NCI-H187 treated with DMSO at 0.1 percent for 48 hours (cell line): ENCODE measurements at places on chromosomes 3 and 15.

- DNase-seq = no peak
Measured at GRCh38 chr3:195455789-195456188, 13.0 kb upstream of the ACAP2 start.

GRCh38 chr3:4670352-4670751, 177.2 kb downstream of the ITPR1 start:
- no peak for DNase-seq

DNA sequence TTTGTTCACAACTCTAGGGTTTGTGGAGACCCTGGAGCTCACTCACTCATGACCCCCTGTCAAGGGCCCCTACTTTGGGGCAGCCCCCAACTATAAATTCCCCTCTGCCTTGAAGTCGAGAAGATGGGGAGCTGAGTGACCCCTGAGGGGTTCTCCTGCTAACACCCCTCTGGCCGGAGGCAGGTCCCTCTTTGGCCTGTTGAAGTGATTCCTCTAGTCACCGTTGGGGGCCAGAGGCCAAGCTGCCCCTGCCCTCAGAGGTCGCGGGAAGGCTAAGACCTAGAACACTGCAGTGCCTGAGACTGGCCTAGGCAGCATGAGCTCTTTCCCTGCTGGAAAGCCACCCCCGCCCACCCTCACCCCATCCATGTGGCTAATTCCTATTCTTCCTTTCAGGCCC, 15.4 kb upstream of the SKOR1 start:
- no peak for DNase-seq

DNA sequence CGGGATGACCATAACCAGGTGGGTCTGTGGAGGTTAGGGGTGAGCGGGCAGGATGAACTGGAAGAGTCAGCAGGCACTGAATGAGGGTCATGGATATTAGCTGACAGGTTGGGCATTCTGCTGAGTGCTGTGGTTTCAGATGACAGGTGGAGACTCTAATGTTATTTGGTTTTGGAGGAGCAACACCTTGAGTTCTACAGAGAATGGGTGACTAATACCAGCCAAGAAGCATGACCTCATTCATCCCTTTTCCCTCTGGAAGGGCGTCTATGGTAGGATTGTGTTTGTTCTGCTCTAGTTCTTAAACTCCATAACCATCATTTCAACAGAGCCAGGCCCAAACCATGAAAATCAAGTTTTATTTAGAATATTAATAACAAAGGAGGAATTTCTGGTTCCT, 550.7 kb upstream of the LMCD1 start:
- no peak for DNase-seq

- no peak for DNase-seq
Measured at GRCh38 chr15:81298611-81299010, 25.3 kb downstream of the STARD5 start.

- DNase-seq = no peak
Measured at GRCh38 chr3:173502983-173503568, 105.5 kb downstream of the NLGN1 start.

DNA sequence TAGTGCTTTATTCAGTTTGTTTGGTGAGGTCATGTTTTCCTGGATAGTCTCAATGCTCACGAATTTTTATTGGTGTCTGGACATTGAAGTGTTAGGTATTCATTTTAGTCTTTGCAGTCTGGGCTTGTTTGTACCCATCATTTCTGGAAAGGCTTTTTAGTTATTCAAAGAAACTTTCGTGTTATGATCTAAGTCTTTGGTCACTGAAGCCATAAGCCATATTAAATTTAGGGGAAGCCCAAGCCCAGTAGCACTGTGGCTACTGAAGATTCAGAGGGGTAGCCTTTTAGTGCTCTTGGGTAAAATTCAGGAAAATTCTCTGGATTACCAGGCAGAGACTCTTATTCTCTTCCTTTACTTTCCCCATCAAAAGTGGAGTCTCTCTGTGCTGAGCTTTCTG, 56.2 kb upstream of the PEX5L start:
- no peak for DNase-seq

GRCh38 chr3:88824666-88825564, 282.5 kb upstream of the EPHA3 start:
- no peak for DNase-seq

DNA sequence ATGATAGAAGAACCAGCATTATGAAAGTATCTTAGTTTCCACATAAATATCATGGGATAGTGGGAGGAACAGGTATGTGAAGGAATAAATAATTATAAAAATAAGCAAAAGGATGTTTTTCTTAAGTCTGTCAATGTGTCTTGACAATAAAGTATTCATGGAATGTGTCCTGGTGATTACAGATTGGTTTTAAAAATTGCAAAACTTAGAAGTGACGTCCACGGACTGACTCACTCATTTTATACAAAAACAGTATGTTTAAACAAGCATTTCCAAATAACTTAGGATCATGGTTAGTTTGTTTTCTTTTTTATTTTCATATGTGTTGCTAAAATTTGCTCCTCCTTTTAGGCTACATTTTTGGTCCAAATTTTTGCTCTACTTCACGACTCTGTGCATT, 687.0 kb upstream of the NECTIN3 start:
- no peak for DNase-seq

- DNase-seq = no peak
Measured at GRCh38 chr3:182258538-182259177, 534.6 kb upstream of the ATP11B start.

DNA sequence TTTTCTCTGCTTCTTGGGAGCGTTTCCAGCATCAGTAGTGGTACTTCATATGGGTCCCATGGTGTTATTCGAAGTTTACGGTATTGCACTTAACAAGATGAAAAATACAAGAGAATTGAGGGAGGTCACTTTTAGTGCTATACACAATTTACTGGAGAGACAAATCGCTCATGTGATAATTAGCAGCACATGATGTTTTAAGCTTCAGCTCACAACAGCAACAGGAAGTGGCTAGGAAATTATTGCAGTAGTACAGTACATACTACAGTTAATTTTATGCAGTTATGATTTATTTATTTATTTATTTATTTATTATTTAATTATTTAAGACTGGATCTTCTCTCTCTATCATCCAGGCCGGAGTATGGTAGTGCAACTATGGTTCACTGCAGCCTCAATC, 14.4 kb upstream of the DCAF1 start:
- DNase-seq = no peak

- DNase-seq = no peak
Measured at GRCh38 chr15:67915461-67916374, 75.9 kb upstream of the RNU6-1 start.

- no peak for DNase-seq
Measured at GRCh38 chr3:143525408-143525807, 322.9 kb downstream of the SLC9A9 start.

DNA sequence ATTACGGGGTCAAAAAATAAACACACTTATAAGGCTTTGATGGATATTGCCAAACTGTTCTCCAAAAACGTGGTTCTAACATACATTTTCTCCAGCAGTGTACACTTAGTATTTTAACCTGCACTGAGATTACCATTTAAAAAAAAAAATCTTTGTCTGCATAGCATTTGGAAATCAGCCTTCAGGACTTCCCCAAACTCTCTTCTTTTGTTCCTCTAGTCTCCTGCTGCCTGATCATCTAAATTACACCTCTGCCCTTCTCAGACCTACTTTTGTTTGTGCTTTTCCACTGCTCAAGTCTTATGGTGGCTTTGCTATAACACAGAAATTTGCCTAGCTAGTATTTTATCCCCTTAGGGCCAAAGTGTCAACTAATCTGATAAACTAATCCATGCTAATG, 3.8 kb downstream of the NCEH1 start:
- DNase-seq = no peak

GRCh38 chr3:101512646-101513418, at the start of gene SENP7:
Gene SENP7 (minus strand): TSS chr3:101513212. CDS start chr3:101513130, 82 bp downstream.
- peak; percentile 19 for DNase-seq

- no peak for DNase-seq
Measured at GRCh38 chr3:150251187-150252062, 156.7 kb upstream of the TSC22D2 start.

DNA sequence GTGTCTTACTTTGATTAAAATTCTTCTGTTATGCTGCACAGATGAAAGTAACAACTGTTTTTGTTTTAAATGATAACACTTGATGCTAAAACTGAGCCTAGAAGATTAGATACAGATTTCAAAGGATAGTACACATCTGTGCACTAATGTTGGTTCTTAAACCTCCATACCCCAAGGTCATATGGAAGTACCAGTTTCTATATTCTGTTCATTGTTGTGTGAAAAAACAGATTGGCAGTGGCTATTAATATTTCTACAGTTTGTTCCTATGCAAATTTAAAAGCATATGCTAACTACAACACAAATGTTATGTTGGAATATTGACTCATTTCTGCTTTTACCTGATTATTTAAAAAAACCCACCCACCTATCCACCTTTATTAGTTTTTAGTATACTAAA, 32.0 kb upstream of the GBE1 start:
- DNase-seq = no peak

GRCh38 chr15:57731530-57732103, 25.1 kb downstream of the POLR2M start:
- DNase-seq = no peak

- no peak for DNase-seq
Measured at GRCh38 chr3:121362035-121362734, 183.6 kb downstream of the POLQ start.

- no peak for DNase-seq
Measured at GRCh38 chr15:43118829-43119228, 13.0 kb upstream of the UBR1 start.

- no peak for DNase-seq
Measured at GRCh38 chr3:177137774-177138705, 59.2 kb downstream of the TBL1XR1 start.

- no peak for DNase-seq
Measured at GRCh38 chr3:108089579-108089978, 1.3 kb downstream of the CD47 start.
